ENCODE measurements at places on chromosomes 4 and X.

DNA sequence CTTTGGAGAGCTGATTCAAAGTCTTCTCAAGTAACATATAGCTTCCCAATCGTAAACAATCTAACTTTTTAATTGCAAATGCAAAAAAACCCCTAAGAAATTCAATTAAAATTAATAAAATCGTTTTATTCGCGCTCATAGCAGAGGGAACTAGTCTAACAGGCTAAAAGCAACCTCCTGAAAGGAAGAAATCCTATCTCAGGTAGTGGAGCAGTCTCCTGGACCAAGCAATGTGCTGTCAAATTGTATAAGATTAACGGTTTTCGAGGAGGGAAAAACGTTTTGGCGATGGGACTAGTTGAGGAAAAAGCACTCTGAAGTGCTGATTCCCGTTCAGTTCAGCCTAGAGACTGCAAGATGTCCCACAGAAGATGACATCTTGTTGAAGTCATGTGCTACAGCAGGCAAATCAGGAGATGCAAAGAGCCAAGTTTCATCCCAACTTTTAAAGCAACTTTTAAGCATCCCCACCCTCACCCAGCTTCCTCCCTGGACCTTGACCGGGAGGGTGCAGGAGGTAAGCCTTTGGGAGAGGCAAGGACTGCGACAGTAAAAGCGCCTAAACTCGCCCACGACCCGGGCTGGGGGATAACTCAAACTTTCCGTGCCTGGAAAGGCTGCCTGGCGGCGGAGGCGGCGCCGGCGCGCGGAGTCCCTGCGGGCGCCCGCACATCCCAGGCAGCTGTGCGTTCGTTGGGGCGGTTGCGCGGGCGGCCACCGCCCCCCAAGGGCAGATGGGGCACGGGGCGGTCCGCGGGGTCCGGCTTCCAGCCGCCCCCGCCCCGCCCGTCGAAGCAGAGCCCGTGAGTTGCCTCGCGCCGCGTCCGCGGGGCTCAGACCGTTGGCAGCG, 784 bp downstream of the MAP7D3 start:
- peak; percentile 18 for DNase-seq
- H3K36me3 ChIP-seq = no peaks in the 10 kb centered on the region
- no peak overlapping the region for H3K27ac ChIP-seq
- H3K27me3 ChIP-seq = no peaks in the 10 kb centered on the region

DNA sequence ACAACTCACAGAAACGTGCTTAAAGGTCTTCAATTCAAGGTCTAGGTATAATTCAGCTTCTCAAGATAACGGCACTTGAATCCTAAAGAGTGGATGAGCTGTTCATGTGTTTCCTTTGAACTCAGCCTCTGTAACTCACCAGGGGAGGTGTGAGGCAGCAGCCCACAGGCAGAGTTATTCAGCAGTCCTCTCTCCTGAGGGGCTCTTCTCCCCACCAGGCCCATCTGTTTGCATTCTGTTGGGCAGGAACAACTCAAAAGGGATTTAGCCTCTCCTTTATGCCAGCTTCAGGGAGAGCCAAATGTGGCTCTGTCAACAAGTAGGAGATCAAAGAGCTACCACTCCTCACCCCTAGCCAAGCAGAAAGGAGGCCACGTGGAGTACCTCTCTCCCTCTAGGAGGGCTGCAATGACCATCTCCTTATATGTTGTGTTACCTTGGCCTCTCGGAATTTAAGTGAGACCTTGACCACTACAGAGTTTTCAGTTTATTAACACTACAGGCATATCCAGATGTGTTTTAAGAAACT, 151.2 kb downstream of the SPATA18 start:
- no peaks in the 10 kb centered on the region for H3K36me3 ChIP-seq
- H3K4me1 ChIP-seq = peaks cover 18% of the 10 kb centered on the region
- H3K27ac ChIP-seq = peak overlapping the region; percentile 53
- no peaks in the 10 kb centered on the region for H3K27me3 ChIP-seq

DNA sequence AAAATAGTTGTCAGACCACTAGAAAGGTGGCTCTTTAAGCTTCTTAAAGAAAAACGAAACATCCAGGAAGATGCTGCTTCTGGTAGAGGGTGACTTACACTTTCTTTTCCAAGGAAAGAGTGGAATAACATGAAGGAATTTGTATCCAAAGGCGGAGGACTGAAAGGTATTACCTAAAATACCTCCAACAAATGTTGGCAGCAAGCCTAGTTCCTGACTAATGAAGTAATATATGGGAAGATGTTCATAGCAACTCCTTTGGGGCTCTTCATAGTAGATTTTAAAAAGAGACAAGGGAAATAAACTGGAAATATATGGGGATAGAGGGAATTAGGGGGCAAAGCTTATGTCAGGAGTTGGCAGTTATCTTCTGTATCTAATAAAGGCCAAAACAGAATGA, 116.2 kb downstream of the AASDH start:
- H3K36me3 ChIP-seq = no peaks in the 10 kb centered on the region
- H3K27ac ChIP-seq = no peak overlapping the region
- no peaks in the 10 kb centered on the region for H3K27me3 ChIP-seq
- DNase-seq = no peak

DNA sequence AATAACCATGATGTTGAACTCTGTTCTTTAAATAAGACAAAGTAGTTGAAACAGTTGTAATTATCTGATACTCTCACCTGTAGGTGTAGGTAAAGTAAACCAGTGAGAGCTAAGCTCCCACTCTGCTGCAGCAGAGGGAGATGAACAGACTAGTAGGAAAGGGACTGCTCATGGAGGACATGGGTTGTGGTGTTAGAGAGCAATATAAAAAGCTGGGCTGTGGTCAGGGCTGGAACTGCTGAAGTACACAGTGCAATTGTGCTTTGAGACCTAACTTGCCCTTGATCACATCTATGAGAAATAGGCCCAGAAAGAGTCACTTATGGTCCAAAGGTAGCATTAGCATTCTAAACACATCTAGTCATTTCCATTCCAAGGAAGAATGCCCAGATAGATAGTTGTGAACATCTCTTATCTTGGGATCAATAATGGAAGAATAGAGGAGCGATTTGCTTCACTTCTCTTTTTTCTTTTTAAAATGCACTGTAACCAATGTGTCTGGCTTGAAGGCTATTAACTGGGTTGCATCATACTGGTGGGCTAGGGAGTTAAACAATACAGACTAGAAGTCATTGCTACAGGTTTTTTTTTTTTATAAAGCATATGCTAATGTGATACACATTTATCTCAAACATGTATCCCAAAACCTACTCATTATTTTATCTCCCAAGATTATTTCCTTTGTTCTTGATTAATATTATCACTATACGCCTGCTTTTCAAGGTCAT, 251.3 kb upstream of the CENPE start:
- no peak for DNase-seq
- no peaks in the 10 kb centered on the region for H3K4me1 ChIP-seq
- no peak overlapping the region for H3K4me3 ChIP-seq
- H3K36me3 ChIP-seq = no peaks in the 10 kb centered on the region
- no peaks in the 10 kb centered on the region for H3K27me3 ChIP-seq

GRCh38 chr4:103842637-103843239, 123.0 kb upstream of the TACR3 start:
- H3K36me3 ChIP-seq = no peaks in the 10 kb centered on the region
- H3K4me3 ChIP-seq = no peak overlapping the region
- DNase-seq = no peak
- no peak overlapping the region for H3K27ac ChIP-seq
- H3K27me3 ChIP-seq = no peaks in the 10 kb centered on the region
- no peaks in the 10 kb centered on the region for H3K4me1 ChIP-seq

DNA sequence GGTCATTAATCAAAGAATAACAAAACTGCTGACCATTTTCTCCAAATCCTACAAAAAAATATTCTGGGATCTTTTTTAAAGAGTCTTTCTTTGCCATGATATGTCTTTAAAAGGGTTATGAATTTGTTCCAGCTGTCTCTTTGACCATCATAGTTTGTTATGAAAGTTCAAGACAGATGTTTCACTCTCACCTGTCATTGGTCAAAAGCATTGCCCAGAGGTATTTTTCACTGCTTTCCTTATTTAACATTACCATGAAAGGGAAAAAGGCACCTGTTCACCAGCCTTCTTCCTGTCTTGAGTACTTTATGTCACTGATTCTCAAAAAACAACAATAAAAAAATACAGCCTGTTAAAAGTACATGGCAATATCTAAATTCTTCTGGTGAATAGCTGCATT, 643.8 kb downstream of the FAT4 start:
- no peaks in the 10 kb centered on the region for H3K27me3 ChIP-seq
- H3K27ac ChIP-seq = no peak overlapping the region
- no peaks in the 10 kb centered on the region for H3K4me1 ChIP-seq
- no peak for DNase-seq
- H3K4me3 ChIP-seq = no peak overlapping the region

- peak overlapping the region; percentile 28 for H3K27ac ChIP-seq
- no peak overlapping the region for H3K4me3 ChIP-seq
- H3K4me1 ChIP-seq = peaks cover 14% of the 10 kb centered on the region
- H3K27me3 ChIP-seq = no peaks in the 10 kb centered on the region
Observed at GRCh38 chr4:48746608-48747362, 33.3 kb downstream of the FRYL start.

DNA sequence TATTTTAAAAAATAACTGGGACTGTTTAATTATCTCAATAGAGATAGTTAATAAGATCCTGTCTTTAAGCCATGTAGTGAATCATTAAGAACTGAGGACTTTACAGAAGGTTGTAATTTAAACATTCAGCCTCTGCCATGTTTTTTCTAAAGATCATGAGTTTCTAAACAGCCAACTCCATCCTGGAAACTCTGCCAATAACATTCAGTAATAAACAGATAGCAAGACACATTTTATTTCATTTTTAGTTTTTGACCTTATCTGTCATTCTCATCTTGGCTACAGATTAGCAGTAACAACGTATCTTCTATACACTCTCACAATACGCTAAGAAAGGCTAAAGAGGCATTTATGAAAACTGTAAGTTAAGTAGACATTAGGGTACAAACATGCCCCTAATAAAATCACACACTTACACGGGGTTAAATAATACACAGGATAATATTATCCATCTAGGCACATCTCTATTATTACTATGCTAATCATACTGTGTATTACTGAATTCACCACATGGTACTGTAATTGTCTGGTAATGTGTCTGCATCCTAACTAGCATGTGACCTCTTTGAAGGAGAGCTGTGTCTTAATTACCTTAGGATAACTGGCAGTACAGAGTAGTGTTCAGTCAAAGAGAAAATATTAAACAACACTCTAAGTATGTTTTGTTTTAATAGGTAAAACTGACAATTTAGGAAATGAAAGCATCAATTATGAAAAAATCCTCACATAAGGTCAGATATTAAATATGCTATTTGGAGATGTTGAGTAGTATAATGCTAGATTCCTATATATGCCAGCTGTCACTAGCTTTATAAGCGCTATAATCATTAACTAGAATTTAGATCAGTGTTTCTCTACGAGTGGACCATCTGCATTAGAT, 122.4 kb upstream of the NAP1L5 start:
- H3K27ac ChIP-seq = no peak overlapping the region
- H3K4me3 ChIP-seq = peak overlapping the region; percentile 49
- H3K27me3 ChIP-seq = no peaks in the 10 kb centered on the region
- no peak for DNase-seq
- no peaks in the 10 kb centered on the region for H3K36me3 ChIP-seq

DNA sequence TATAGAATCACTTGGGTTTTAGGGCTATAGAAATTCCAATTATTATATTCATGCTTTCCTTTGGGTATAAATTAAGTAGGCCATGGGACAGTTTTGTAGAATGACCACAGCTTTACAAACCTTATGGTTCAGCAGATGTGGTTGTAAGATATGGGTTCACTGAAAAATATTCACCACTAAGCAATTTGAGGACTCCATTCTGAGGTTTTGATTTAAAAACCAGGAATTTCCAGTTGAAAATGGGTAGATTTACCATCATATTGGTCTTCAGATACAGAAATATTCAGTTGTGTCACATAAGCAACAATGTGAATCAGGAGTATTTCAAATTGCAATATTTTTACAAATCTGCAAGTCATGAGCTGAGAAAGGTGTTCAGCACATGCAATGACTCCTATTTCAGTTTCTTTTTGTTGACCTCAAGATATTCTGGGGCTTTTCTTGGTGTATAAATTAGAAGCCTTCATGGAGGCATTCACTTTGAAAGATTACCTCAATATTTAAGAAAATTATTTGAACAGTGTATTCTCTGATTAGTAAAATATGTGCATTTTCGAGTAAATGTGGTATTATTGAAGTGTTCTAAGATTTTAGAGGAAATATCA, 218.4 kb upstream of the HCCS start:
- no peaks in the 10 kb centered on the region for H3K4me1 ChIP-seq
- no peaks in the 10 kb centered on the region for H3K36me3 ChIP-seq
- DNase-seq = no peak
- H3K4me3 ChIP-seq = no peak overlapping the region
- H3K27ac ChIP-seq = no peak overlapping the region

- H3K4me1 ChIP-seq = no peaks in the 10 kb centered on the region
- peaks cover 3% of the 10 kb centered on the region for H3K27me3 ChIP-seq
- peak; percentile 81 for DNase-seq
- H3K4me3 ChIP-seq = no peak overlapping the region
Observed at GRCh38 chr4:155025762-155026457, 182.5 kb upstream of the NPY2R start.

- H3K27me3 ChIP-seq = no peaks in the 10 kb centered on the region
- no peak for DNase-seq
- no peak overlapping the region for H3K4me3 ChIP-seq
- no peak overlapping the region for H3K27ac ChIP-seq
- no peaks in the 10 kb centered on the region for H3K36me3 ChIP-seq
Observed at GRCh38 chrX:121298499-121298898, 251.1 kb downstream of the GLUD2 start.

DNA sequence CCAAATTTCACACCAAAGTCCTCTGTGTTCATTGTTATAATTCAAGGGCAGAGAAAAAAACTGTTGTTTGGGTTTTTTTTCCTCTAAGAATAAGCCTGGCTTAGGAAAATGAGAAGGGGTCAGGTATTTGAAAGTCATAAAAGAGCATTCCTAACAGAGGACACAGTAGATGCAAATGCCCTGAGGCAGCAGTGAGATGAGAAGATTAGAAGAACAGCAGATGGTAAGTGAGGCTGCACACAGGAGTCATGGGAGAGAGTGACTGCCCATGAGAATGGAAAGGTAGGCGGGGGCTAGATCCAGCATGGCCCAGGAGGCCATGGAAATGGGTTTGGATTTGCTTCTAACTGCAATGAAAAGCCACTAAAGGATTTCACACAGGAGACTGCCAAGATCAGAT, 107.5 kb upstream of the RBPJ start:
- DNase-seq = no peak
- peaks cover 8% of the 10 kb centered on the region for H3K27me3 ChIP-seq
- H3K4me1 ChIP-seq = no peaks in the 10 kb centered on the region
- H3K27ac ChIP-seq = no peak overlapping the region
- H3K36me3 ChIP-seq = no peaks in the 10 kb centered on the region

DNA sequence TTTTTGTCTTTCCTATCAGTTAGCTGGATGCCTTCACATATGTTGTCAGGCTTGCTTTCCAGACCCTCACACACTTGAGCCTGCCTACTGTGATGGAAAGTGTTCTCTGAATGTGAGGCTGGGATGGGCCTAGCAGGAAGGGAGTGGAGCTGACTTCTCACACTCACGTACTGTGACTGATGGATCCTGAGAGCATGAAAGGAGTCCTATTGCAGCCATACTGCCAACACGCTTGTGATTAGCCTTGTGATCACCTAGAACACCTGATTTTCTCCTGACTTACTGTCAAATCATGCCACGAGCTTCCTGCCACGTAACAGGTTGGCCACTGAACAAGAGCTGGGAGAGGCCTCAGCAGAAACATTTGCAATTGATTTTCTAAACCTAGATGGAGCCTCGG, 49.9 kb downstream of the ACOX3 start:
- no peaks in the 10 kb centered on the region for H3K4me1 ChIP-seq
- peaks cover 23% of the 10 kb centered on the region for H3K36me3 ChIP-seq

- no peaks in the 10 kb centered on the region for H3K27me3 ChIP-seq
- DNase-seq = no peak
- no peaks in the 10 kb centered on the region for H3K4me1 ChIP-seq
- H3K27ac ChIP-seq = no peak overlapping the region
- H3K4me3 ChIP-seq = no peak overlapping the region
Observed at GRCh38 chr4:36053930-36054329, 190.4 kb downstream of the ARAP2 start.

Data from cardiac muscle cell (in vitro differentiated cells and primary cell).